ENCODE measurements at places on chromosomes 13 and 19. TPM values are rescaled to one million over a fixed set of nuclear protein-coding genes. Genes with fewer than 3 reads are reported as not detected.

OR10H1 gene
- not detected for total RNA-seq

CACNG7 gene
- 3.5 TPM for total RNA-seq

CPB2 gene
- not detected for total RNA-seq

ZNF112 gene
- total RNA-seq: 4.4 TPM

IGLON5 gene
- total RNA-seq: 6.6 TPM

IL4I1 gene
- total RNA-seq: 0.27 TPM

RHPN2 gene
- total RNA-seq: 11.4 TPM

SCN1B gene
- 3.0 TPM for total RNA-seq

ZNF468 gene
- total RNA-seq: 20.0 TPM

CRLF1 gene
- total RNA-seq: 53.1 TPM
